ENCODE measurements at places on chromosomes 6 and 20.

DNA sequence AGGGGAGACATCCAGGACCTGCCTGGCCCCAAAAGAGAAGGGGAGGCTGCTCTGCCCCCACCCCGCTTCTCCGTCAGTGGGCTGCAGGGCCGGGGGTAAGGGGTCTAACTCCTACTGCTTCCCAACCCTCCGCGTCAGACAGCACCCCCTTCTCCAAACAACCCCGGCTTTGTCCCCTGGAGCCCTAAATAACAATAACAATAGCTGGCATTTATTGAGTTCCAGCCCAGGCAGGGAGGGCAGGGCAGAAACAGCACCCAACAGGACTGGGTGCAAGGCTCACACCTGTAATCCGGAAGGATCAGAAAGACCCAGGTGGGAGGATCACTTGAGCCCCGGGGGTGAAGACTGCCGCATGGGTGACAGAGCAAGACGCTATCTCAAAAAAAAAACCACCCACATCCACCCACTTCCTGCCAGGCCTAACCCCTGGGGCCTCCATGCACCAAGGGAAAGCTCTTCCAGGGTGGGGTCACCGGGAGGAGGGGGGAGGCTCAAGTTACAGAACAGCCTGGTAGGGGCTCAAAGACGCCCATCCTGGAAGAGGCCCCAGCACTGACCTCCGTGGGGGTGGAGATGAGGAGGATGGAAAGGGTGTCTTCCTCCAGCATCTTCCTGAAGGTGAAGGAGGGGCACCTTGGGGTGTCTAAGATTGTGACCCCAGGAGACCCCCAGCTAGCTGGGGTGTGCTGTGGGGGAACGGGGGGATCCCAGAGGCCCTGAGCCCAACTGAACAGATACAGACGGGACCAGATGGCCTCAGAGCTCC is 1.3 kb upstream of the FNDC11 start:
- DNase-seq: no peak

DNA sequence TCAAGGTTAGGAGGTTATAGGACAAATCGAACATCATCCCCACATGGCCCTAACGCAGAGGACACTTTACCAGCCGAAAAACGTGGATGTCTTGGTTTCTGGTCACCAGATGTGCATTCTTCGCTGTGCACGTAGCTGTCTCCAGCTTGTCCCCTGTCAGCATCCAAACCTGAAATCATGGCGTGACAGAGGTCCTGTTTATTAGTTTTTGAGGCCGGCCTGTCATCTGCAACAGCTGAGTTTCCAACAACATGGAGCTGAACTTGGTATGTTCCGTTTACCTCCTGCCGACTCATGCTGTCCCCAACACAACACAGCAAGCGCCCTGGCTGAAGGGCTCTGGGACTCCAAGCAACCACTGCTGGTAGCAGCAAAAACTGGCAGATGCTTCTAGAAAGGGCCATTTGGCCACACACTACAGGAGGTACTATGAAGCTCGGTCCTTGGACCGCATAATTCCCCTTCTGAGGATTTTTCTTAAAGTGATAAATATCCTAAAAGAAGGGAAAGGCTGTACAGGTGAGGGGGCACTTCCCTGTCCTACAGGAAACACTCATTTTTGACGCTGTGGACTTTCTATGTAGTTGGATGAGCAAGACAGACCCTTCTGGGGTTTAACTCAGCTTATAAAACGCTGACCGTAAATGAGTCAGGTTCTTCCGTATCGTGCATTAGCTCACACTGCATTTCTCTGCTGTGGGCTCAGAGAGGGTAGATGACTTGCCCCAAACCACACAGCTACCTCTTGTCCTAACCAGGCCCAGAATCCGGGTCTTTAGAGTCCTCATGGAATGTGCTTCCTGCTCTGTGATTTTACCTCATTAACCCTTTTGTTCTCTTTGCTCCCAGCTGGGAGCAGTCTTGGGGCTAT is 79.7 kb upstream of the NFATC2 start:
- no peak for DNase-seq

DNA sequence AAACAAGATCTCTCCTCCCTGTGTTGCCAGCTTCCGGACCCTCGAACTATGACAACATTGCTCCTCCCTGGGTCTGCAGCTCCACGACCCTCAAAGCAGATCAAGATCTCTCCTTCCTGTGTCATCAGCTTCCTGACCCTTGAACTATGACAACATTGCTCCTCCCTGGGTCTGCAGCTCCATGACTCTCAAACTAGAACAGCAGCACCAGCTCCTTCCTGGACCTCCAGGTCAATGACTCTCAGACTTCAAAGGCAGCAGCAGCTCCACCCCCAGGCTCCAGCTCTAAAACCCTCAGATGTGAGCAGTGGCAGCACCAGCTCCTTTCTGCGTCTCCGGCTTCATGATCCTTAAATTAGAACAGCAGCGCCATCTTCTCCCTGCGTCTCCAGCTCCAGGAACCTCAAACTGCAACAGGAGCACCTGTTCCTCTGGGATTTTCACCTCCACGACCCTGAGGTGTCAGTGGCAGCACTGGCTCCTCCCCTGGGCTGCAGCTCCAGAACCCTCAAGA is 341.0 kb upstream of the SULF2 start:
- DNase-seq: no peak

GRCh38 chr6:27604986-27605385 is 132.1 kb upstream of the ZNF184 start:
- no peak for DNase-seq

DNA sequence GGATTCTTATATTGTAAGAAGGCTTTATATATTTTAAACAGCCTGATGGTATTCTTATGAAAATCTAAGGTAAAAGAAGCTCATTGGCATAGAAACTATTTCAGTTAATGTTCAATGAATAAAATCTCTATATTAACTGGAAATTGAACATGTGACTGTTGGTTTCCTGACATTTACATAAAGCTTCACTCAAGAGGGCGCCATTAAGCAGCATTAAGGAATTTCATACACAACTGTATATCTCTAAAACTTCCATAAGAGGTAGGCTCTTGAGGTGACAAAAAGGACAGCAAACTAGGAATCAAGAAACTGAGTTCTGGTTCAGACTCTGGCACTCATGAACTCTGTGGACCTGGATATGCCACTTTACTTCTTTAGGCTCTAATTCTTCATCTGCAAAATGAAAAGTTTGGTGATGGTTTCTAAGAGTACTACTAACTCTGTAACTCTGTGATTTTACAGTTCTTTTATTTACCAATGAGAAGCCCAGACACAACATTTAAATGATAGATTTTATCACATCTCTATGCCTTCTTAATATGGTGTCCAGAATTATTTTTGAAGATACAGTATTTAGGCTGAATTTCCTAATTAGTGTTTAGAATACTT is 147.5 kb downstream of the FLRT3 start:
- no peak for DNase-seq

DNA sequence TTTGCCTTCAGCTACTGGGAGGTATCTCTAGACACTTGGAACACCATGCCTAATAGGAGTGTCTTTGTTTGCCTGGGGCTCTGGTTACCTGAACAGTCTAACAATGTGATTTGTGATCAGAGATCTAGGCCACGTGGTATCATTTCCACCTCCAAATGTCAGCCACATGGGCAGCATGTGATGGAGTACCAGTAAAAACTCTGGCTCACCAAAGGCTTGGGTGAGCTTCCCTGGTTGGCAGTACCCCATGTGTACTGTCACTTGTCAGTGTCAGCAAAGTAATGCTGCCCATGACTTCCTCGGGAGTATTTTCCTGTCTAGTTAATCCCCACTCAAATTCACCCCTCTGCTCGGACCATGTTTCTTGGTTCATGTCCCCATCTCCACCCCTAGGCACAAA is 195.2 kb upstream of the LRFN2 start:
- no peak for DNase-seq

- DNase-seq: no peak
These were observed 21.4 kb downstream of the NCR2 start for GRCh38 chr6:41356825-41357224.

- DNase-seq: no peak
These were observed 158.3 kb downstream of the TMEM242 start for GRCh38 chr6:157164972-157165371.

GRCh38 chr6:110520992-110521543 is 44.7 kb upstream of the SLC22A16 start:
- no peak for DNase-seq

DNA sequence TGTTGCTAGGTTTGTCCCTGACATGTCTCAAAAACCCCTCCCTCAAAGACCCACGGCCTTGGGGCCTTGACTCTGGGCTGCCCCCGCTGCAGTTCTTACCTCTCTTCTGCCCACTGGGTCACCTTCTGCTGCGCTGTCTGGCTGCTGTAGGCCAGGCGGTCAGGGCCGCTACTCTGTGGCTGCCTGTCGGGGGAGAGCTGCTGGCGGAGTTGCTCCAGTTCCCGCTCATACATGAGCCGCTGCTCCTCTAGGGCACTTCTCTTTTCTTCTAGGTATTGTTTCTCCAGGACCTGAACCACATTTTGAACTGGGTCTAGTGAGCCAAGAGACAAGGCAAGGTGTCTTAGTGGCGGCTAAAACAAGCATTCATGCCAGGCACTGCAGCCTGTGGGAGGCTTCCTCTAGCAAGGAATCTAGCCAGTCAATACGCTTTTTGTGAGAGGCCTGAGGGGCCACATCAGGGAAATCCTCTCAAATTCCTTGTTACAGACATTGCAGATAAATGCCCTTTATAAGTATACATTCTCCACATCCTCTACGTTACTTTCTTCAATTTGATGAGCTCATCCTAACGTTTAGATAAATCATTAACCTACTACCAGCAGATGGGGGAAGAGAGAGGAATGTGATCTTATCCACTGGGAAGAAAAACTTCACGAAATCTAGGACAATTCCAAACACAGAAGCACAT is 110.3 kb upstream of the NUP153 start:
- DNase-seq: no peak

DNA sequence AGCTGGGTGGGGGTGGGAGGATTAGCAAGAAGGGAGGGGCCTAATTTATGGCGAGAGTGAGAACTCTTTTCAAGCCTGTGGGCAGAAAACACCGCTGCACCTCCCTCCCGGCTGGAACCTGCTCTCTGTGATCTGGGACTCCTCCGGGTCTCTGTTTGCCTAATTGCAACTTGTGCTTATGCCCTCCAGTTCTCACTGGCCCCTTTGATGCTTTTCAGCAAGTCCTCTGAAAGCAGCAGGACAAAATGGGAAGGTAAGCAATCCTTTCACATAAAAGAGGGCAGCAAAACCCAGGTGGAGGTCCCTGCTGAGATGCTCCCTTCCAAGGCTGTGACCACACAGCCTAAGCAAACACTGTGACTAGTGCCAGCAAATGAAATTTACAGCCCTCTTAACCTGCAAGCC is 523.0 kb upstream of the FLRT3 start:
- no peak for DNase-seq

GRCh38 chr6:48280035-48280620 is 169.1 kb upstream of the PTCHD4 start:
- DNase-seq: no peak

DNA sequence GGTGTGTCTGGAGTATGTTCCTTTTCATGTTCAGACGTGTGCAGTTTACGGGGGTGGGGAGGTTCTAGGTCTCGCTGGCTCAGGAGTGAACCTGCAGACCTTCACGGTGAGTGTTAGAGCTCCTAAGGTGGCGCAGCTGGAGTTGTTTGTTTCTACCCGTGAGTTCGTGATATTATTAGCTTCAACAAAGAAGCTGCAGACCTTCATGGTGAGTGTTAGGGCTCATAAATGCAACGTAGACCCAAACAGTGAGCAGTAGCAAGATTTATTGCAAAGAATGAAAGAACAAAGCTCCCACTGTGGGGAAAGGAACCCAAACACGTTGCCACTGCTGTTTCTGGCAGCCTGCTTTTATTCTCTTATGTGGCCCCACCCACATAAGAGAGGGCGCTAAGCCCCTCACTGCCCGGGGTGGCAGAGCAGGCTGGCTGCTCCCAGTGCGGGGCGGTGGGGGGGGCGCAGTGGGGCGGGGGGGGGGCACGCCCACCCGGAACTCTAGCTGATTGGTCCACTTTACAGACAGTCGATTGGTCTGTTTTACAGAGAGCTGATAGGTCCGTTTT is 41.3 kb upstream of the GMPR start:
- no peak for DNase-seq

- DNase-seq: no peak
These were observed 255.0 kb upstream of the ZFP64 start for GRCh38 chr20:52446421-52447224.

DNA sequence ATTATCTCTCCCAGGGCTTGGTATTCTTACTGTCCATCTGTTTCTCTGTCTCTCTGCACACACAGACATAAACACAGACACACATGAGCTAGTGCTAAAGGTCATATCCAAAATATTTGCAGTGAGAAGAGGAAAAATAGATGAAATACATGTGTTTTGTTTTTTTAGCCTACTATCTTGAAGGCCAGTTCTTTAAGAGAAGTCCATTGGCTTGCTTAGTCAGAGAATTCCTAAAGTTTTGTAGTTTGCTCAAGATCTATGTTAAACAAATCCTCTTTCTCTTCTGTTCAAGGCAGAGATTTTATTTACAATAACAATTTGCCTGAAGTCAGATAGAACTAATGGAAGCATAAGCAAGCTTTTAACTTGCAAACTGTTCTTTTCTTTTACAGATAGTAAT is 120.0 kb upstream of the AKIRIN2 start:
- no peak for DNase-seq

DNA sequence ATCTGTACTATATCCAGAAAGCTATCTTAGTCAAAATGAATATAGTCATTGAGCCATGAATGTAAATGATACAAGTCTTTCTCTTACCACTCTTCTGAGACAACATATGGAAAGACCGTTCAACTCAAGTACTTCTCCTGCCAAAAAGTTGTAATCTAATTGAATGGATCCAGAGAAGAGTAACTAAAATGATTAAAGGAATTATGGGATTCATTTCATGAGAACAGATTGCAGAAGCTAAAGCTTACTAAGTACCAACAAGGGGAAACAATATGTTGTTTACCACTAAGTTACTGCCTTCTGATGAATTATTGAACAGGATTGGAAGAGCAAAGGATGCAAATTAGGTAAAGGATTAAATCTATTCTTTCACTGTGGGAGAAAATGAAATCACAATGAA is 2.0 kb upstream of the LGSN start:
- no peak for DNase-seq

DNA sequence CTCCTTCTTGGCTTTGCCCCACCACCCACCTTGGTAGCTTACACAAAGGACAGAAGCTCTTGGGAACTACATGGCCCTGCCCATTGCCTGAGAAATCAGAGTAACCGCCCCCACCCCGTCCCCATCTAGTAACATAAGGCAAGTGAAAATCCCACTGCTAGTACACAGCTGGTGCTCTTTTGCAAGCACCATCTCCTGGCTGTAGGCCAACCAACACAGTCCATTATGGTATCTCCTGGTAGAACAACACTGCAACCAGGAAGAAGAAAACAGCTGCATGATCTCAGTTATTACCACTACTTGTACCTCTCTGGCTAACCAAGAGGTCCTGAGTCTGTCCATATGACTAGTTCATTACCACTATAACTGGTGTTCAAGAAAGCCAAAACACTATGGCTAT is 841.1 kb upstream of the MANEA start:
- DNase-seq: no peak

- no peak for DNase-seq
These were observed 81.6 kb downstream of the DTD1 start for GRCh38 chr20:18669241-18670019.

GRCh38 chr6:5163247-5163646 is 78.1 kb downstream of the PPP1R3G start:
- DNase-seq: no peak

GRCh38 chr20:24678351-24679106 is 209.1 kb downstream of the SYNDIG1 start:
- DNase-seq: no peak

Measured in activated CD8-positive, alpha-beta memory T cell treated with anti-CD3 and anti-CD28 coated beads for 1 hour (primary cell).